Neural progenitor cell (in vitro differentiated cells): ENCODE measurements at places on chromosomes 7 and 10.

DNA sequence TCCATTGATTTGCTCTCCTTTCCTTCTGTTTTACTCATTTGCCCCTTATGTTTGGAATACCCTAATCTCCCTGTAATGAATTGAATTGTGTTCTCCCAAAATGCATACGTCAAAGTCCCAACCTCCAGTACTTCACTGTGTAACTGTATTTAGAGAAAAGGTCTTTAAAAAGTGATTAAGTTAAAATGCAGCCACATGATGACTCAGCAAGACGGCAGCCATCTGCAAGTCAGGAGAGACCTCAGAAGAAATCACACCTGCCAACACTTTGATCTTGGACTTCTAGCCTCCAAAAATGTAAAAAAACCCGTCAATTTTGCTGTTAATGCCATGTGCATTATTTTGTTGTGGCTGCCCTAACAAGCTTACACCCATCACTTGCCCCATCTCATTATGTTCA lies 85.3 kb upstream of the PCLO start:
- DNase-seq: no peak

GRCh38 chr10:29931833-29932232 lies 127.6 kb downstream of the JCAD start:
- no peak for DNase-seq

DNA sequence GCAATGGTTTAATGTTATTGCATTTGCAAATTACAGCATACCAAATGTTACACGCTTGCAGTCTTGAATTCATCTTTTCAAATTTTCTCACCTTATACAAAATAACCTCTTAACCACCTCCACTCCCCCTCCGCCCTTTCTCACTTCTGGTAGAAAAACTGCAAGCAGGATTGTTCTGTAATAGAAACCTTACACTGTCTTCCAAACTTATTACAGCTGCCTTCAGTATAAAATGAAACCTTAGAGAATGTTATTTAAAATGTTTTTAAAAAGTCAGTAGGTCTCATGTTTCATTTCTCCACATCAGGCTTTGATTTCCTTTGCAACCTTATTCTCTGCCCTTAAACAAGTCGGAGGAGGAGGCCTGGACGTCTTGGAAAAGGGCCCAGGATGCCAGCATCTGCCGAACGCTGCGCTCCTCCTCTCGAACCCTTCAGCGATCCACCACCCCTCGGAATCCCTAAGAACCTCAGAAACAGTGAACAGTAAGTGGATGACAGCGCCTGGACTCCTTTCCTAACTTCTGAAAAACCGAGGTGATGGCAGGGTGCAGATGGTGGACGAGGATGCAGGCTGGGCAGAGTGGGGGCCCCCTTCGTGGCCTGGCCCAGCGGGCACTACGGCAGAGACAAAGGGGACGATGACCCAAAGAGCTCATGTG lies 74.0 kb downstream of the FGFR2 start:
- DNase-seq: no peak

DNA sequence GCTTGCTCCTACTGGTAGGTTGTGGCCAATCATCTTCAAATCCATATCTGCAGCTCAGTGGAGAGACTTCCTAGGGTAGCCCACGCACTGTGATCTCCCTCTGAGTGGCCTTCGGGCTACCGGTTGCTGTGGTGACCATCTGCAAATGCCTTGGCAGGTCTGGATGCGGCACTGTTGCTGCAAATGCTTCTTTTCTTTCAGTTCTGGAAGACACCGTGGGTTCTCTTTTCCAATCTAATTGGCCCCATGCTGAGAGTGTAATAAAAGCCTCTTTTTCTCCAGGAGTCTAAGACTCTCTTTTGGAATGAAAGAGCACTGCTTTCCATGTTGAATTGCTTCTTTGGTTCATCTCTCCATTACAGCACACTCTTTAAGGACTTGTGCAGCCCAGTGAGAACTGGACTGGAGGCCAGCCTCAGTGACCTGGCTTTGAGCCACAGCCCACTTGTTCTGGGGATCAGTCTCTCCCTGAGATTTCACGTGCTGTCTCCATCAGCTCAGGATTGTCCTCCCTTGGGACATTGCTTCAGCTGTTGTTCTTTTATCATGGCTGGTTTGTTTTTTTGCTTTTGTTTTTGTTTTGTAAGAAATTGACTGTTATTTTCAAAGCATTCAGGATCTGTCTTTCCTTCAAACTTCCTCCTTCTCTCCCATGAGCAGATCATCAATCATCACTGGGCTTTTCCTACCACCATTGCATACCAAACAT lies 286.6 kb downstream of the BMPER start:
- DNase-seq: peak; percentile 85

DNA sequence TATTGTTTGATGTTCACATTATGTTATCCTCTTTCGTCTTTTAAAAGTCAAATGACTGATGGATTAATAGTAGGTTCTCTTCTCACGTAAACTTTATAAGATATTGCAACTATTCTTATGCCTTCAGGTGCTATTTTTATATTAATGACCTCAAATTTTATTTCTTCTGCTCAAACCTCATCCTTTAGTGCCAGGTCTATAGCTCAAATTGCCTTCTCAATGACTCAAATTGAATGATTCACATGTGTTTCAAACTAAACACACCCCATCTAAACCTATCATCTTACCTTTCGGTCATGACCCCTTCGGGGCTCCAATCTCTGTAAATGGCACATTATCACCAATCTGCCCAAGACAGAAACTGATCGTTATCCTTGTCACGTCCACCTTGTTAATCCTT lies 22.0 kb upstream of the LIPF start:
- DNase-seq: no peak

DNA sequence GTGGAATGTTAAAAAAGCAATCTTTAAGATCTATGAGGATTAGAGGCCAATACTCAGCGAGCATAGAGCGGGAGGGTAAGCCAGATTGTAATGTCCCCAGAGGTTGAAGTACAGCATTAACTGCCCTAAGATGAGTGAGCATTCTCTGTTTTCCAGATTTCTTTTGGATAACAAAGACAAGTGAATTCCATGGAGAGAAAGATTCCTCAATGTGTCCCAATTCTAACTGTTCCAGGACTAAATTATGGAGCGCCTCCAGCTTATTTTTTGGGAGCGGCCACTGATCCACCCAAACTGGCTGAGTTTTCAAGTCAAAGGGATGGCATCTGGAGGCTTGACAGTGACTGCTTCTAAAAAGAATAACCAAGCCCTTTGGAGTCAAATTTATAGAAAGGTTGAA lies 39.3 kb upstream of the AKR1C2 start:
- DNase-seq: no peak

- no peak for DNase-seq
Measured at GRCh38 chr7:142812437-142813215, 41.9 kb downstream of the PRSS2 start.

DNA sequence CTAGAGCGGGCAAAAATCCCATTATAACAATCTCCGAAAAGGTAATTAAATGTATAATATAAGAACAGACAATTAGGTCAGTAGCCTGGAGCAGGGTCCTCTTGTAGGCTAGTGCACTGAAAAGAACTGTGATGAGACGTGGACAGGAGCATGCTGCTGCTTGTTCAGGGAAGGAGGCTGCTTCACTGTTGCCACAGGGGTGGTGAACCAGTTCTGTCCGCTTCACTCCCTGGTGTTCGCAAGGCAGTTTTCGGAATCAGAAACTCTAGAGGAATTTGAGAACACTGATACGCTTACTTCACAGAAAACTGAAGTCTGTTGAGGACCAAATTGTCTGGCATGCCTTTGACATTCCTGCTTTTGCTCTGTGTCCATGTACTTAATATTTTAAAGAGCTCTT lies 17.4 kb downstream of the ZNRF2 start:
- DNase-seq: peak; percentile 50

DNA sequence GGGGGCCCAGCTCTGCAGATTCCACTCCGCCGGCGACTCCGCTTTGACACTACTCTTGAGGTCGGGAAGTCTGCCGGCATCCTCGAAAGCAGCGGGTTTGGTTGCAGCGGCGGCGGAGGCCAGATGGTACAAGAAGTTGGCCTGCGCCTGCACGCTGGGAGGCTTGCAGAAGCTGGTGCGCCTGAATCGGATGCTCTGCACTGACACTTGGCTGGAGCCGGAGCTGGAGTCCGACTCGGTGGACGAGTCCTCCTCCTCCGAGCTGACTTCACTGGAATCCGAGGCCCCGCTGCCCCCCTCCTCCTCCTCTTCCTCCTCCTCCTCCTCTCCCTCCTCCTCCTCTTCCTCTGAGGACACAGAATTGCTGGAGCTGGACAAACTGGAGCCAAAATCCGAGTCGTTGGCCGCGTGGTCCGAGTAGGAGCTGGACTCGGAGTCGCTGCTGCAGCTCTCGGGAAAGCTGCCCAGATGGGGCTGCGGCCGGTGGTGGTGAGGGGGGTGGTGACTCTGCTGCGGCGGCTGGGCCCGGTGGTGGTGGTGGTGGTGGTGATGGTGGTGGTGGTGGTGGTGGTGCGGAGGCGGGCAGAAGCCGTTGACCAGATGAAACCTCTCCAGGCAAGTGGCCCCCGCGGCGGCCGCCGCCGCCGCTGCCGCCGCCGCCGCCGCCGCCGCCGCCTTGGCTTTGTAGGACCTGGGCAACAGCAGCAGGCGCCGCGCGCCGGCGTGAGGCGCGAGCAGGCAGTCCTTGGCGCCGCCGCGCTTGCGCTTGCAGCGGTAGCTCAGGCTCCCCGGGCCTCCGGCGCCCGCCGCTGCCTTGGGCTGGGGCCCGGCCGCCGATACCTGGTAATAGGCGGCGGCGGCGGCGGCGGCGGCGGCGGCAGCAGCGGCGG lies 9.0 kb downstream of the SKIDA1 start:
- peak; percentile 75 for DNase-seq

DNA sequence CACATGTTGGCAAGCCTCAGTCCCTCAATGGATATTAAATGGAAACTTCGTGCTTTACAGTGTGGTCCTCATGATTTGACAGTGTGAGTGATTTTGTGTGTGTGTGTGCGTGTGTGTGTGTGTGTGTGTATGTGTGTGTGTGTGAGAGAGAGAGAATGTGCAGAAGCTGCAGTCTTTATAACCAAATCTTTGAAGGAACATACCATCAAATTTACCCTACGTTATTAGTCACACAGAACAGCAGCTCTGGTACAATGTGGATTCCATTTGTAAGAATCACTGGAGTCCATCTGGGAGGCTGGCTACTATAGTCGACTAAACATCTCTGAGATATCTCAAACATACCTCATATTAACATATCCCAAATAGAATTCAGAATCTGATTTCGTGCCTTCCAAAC lies 928.0 kb upstream of the POT1 start:
- no peak for DNase-seq
